ENCODE measurements at places on chromosomes 4 and X.
A peak's percentile ranks its signal among the peaks of the same experiment; 100 is the strongest.

- no peak for DNase-seq
These were observed 88.0 kb downstream of the ATP11C start for GRCh38 chrX:139844884-139845283.

GRCh38 chr4:172207886-172208285, 394.7 kb downstream of the GALNTL6 start:
- DNase-seq: no peak

GRCh38 chr4:121696170-121696580, 605 bp downstream of the ANXA5 start:
- DNase-seq: peak; percentile 82

DNA sequence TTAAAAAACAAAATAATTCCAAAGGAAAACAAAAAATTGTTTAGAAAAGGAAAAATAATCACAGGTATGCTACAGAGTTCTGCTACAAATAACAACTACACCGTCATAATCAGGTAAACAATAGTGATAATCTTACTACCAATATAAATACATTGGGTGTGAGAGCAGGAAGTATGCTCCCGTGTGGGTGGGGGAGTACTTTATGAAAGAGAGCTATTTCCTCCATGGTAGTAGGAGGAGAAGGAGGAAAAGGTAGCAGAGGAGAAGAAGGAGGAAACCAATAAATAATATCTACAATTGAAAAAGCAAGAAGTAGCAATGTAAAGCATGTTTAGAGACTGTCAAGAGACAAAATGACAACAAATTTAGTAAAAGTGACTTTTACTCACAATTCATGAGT, 35.1 kb downstream of the TEC start:
- DNase-seq: no peak

GRCh38 chr4:76753814-76754213, 144.1 kb downstream of the SOWAHB start:
- DNase-seq: no peak

DNA sequence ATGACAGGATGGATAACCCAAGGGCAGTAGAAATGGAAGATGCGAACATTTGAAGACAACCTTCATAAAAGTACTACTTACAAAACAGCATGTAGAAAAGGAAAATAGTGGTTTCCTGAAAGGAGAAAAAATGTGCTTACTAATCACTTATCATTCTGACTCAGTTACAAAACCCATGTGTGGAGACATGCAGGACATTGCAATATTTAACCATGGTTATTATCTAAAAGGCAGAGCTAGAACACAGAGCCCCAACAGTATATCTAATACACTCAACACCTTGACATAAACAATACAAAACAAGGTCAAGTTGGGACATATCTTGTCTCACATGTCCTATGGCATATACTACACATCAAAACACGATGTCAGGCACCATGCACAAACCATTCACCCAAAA, 55.9 kb downstream of the EIF4E start:
- DNase-seq: no peak

- DNase-seq: no peak
These were observed 1.0 kb downstream of the SLC10A6 start for GRCh38 chr4:86848136-86848535.

- no peak for DNase-seq
These were observed 161.6 kb downstream of the NPNT start for GRCh38 chr4:106056914-106057313.

DNA sequence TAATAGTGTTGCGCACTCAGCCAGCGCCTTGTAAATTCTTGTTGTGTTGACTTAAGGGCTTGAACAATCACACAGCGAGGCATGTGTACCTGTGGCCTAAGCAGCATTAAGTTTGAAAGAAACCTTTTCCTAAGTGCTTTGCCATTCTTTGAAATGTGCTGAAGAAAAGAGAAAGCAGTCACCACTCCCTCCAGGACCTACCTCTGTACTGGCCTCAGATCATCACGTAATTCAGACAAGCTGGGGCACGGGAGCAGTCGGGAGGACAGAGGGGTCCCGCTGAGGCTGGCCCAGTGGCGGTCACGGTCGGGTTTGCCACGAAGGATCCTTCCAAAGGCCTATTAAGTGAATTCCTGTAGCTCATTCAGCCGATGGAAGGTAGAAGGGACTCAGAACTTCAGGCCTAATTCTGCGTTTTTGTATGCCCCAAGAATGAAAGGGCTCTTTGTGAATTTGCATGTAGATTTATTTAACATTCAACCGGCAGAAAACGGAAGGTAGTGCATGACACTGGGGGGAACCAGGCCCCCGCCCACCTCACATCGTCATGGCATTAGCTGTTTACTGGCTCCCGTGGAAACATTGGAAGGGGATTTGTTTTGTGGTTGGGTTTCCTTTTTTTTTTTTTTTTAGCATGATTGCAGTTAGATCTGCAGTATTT, 106.3 kb downstream of the TRAPPC11 start:
- peak; percentile 82 for DNase-seq

- no peak for DNase-seq
These were observed 49.9 kb upstream of the TEX13D start for GRCh38 chrX:124282580-124282979.

DNA sequence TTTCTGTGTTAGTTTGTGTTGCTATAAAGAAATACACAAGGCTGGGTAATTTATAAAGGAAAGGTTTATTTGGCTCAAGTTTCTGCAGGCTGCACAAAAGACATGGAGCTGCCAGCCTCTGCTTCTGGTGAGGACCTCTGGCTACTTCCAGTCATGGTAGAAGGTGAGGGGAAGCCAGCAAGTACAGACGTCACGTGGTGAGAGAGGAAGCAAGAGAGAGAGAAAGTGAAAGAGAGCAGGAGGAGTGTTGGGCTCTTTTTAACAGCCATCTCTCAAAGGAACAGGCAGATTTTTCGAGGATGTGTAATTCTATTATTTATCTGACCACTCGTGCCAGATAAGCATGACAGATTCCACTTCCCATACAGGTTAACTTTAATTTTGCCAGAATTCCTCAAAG, 1199.1 kb downstream of the ADGRL3 start:
- DNase-seq: no peak

- no peak for DNase-seq
These were observed 60.0 kb downstream of the PDHA1 start for GRCh38 chrX:19403696-19404095.

DNA sequence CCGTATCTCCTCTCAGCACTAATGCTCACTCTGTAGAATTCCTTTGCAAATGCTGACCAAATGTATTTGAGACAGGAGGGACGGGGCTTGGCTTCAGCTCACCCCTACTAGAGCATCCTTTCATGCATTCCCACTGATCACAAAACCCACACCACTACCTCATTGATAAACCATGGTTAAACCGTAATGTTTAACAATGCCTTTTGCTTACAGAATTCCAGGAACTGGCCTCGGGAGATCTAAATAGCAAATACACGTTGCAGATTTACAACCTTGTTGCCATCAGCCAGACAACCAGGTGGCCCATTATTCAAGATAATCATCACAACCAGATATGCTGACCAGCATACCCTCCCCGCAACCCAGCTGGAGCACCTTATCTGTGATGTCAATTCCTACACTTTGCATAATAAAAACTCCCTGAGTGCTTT, 391.9 kb downstream of the KCTD8 start:
- DNase-seq: no peak

DNA sequence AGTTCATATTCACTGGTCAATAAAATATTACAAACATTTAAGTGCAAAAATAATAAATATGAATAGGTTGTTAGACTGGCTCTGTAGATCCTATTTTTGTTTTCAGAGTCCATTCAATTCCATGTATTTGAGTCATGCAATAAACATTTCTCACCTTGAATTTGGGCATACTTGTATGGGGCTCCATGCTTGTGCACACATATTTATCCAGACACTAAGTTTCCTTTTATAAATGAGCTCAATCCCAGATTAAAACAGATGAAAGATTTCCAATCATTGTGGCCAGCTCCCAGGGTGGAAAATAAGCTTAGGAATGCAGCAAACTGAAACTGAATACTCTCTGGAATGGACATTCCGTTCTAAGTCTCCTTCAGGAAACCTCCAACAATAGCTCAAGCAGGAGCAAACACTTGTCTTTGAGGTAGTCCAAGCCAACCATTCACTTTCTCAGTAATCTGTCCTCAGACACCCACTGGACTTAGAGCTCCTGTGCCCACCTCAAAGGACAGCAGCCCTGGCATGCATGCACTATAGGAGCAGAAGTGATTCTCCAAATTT, 16.4 kb downstream of the DMD start:
- DNase-seq: no peak

GRCh38 chr4:88033309-88033708, 25.9 kb downstream of the PKD2 start:
- peak; percentile 56 for DNase-seq

- DNase-seq: no peak
These were observed 526.7 kb downstream of the PCDH7 start for GRCh38 chr4:31246856-31247255.

DNA sequence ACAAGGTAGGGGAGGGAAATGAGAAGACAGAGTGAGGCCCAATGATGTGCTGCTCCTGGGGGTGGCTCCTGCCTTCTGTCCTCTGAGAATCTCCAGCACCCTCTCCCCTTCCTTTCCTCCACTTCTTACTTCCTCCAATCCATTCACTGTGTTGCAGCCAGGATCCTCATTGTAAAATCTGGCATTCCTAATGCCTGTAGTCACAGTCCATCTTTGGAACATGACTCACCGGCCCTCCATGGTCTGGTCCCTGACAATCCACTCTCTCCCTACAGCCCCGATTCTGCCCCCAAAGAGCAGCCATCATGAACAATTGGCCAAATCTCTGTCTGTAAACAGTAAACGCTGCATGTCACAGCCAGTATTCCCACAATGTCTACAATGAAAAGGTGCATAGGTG, 72.9 kb downstream of the CLNK start:
- DNase-seq: no peak

- no peak for DNase-seq
These were observed 155.8 kb downstream of the KCNIP4 start for GRCh38 chr4:21792736-21793135.

- DNase-seq: no peak
These were observed 46.0 kb downstream of the ANXA5 start for GRCh38 chr4:121650741-121651140.

- DNase-seq: no peak
These were observed 201.3 kb upstream of the GNPDA2 start for GRCh38 chr4:44927399-44928380.

DNA sequence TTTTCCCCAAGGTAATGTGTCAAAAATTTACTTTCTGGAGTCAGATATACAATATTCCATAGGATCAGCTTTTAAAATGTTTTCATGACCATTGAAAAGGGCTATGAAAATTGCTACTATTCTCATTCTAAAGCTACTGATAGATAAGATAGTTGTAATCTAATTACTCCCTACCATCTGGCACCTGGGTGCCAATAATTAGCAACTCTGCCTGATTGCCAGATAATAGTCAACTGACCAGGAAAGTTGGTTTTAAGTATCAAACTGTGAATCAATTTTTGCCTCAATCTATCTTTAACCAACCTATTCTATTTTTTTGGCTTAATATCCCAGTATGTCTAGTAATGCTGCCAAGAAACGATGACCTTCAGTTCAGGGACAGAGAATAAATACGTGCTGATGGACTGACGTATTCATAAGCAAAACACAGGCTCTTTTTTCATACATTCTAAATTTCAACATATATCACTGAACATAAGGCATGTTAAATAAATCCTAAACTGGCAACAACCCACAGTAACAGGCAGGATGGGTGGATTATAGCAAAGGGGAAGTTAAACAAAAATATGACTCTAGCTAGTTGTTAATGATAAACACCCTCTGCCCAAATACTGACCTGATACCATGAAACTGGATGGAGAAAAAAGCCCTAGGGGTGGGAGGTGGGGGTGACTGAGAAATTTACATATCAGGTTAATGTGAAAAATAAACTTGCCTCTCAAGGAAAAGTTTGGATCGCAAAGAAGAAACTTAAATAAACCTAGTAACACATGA, 18.2 kb downstream of the SH3RF1 start:
- no peak for DNase-seq

DNA sequence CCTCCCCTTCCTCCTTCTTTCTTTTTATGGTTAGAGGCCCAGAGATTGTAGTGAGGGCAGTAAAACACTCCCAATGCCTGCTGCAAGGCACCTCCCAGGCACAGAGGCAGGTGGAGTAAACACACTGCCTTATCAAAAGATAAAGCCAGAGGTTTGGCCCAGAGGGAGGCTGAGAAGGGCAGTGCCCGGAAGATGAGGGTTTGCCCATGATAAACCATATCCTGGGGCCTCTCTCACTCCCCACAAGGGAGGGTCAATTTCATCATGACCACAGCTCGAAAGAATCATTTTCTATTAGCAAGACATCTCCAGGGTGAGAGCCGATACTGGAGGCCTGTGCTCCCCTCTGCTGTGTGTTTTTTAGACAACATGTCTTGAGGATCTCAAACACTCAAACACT, 98.5 kb upstream of the FAM9C start:
- no peak for DNase-seq

- no peak for DNase-seq
These were observed 373.4 kb downstream of the IL15 start for GRCh38 chr4:142009751-142010150.

Measured in kidney (tissue), 22 donors.